Muscle of leg (tissue), 16 donors: ENCODE measurements at places on chromosomes 16 and 17. TPM values are rescaled to one million over a fixed set of nuclear protein-coding genes. Genes with fewer than 3 reads are reported as not detected.

DNA sequence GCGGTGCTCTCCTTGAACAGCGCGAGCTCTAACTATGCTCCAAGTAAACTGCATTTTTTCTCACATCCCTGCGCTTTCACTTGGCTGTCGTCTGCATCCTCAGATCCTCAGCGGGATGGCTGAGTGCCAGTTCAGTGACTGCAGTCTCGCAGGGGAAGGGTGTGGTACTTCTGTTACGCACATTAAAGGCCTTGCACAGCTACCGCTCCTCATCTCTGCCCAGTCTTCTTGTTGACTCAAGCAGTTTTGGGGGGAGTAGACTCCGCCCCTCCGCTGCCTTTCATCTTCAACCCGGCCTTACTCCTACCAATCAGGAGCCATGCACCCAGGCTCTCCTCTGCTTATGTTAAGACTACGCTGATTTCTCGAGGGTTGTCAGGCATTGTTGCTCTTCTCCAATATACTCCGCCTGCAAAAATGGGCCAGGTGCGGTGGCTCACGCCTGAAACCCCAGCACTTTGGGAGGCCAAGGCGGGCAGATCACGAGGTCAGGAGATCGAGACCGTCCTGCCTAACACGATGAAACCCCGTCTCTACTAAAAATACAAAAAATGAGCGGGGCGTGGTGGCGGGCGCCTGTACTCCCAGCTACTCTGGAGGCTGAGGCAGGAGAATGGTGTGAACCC lies 10.0 kb downstream of the ATP5PD start:
- peak; percentile 90 for DNase-seq

GRCh38 chr17:11082559-11082958 lies 158.5 kb upstream of the SHISA6 start:
- DNase-seq = no peak

DNA sequence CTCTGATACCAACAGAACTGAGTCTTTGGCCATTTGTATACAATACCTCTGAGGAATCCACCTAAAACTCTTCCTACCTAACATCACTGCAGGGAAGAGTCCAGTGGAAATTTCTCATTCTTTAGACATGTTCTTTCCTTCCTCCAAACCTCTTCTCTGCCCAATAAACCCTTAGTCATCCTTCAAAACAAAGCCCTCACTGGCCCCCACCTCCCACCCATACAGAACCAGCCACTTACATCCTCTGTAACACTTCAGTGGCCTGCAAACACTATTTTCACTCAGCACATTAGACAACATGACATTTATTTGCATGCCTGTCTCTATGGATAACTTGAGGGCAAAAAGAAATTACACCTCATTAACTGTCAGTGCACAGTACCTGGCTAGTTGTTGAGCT lies 200.3 kb upstream of the NOG start:
- DNase-seq = no peak

DNA sequence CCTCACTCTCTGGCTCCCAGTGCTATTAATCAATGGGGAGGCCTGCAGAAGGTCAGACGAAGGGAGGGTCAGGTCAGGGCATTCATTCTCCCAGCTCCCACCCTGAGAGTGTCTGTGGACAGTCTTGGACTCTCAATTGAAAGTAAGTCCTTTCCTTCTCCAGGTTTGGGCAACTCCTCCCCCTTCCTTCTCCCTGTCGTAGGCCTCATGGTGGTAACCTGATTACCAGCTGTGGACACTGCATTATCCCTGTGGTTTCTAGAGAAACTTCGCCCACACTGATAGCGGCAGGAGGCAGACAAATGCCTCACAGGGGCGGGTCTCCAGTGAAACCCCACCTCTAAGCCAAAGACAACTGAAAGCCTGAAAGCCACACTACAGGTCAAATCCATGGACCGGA lies 57.7 kb upstream of the SLC25A19 start:
- no peak for DNase-seq

The TIMP2 gene
- 94.8 TPM for total RNA-seq

GRCh38 chr16:71671165-71671564 lies 45.2 kb downstream of the MARVELD3 start:
- no peak for DNase-seq

The HSD11B2 gene
- total RNA-seq = 5.3 TPM

- no peak for DNase-seq
Measured at GRCh38 chr17:48505788-48506187, 25.0 kb downstream of the HOXB1 start.

- peak; percentile 36 for DNase-seq
Measured at GRCh38 chr16:4052801-4053293, 63.4 kb downstream of the ADCY9 start.

DNA sequence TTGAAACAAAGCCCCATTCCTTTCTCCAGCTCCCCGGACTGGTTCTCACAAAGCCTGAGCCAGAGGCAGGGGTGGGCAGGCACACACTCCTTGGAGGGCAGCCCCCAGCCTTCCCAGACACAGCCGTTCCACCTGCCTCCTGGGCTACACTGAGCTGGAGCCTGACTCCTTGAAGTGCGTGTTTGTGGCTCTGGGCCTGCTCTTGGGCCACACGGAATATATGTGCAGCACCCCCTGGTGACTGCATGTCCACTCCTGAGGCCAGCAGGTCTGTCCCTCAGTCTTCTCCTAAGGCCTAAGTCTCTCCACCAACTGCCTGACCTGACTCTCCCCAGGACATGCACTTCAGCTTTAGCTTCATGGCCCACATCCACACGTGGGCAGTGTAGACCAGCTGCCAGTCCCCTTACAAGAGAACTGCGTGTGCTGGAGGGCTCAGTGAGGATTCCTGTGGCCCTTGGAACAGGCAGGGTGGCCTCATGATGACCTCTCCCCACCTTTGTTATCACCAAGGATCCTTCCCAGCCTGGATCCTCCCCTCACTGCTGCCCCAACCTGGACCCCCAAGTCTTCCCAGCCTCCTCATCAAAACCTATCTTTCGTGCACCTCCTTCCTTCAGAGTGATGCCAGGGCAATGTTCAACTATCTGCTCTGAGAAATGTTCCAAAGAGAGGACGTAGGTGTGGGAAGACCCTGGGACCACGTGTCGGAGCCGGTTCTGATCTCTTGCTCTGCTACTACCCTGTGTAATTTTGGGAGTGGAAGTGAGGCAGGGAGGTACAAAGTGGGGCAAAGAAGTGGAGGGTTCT lies 12.4 kb upstream of the SLC6A2 start:
- no peak for DNase-seq

GRCh38 chr17:43999024-43999423 lies 5.4 kb upstream of the NAGS start:
- DNase-seq = no peak

DNA sequence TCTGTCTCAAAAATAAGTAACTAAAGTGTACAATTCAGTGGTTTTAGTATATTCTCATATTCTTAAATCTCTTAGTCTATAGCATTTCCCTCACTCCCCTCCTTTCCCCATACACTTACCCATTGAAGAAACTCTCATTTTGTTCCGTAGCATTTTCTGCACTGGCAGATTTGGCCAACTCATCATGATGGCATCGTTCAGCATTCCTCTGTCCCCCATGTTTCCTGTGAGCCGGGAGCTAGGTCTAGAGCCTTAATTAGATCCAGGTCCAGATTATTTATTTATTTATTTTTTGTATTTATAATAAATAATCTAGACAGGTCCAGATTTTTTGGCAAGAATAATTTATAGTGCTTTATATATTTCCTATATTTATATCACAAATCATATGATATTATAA lies 31.0 kb downstream of the HEATR3 start:
- no peak for DNase-seq

DNA sequence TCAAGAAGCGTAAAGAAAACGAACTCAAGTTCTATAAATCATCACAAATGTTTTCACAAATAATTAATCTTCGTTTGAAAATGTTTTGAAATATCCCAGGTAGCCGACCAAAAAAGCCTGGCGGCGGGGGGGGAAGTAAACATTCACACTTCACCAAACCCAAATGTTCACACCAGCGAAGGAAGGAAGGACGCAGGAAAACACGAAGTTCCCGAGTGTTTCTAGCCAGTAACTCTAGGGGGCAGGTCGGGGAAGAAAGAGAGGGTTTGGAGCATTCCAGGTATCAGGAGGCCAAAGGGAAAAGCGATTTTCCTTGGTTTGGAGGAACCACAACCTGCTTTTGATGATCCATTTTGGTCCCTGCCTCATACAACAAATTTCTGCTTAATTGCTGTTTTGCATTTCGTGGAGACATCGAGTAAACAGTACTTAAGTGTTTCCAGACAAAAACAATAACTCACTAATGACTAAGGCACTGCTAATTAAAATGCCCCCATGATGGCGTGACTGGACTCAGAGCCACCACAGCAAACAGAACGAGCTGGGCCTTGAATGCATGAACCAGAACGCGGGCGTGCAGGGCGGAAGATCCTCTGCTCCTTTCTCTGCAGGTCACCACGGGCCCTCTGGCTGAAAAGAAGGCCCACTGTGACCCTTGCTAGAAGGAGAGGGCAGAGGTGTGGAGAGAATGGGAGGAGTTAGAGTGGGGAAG lies 16.6 kb downstream of the ZFHX3 start:
- no peak for DNase-seq

GRCh38 chr17:80137131-80137530 lies 9.8 kb downstream of the EIF4A3 start:
- DNase-seq = no peak

DNA sequence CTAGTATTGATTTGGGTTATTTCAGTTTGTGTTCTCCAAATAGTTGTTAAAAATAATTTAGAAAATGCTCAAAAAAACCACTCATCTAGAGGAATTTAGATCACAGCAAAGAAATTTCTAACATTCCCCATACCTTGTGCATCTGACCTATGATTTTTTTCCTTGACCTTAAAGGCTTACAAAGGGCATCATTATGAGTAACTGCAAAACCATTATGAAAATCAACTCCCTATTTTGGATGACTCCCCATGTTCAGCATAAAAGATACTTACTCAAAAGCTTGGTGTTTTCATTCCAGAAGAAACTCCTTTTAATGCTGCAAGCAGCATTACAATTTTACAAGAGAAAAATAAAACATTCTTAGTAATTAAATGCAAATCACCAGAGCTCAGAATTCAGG lies 83.2 kb downstream of the GRIN2A start:
- no peak for DNase-seq

- DNase-seq = no peak
Measured at GRCh38 chr16:87821376-87822107, 47.8 kb downstream of the SLC7A5 start.

DNA sequence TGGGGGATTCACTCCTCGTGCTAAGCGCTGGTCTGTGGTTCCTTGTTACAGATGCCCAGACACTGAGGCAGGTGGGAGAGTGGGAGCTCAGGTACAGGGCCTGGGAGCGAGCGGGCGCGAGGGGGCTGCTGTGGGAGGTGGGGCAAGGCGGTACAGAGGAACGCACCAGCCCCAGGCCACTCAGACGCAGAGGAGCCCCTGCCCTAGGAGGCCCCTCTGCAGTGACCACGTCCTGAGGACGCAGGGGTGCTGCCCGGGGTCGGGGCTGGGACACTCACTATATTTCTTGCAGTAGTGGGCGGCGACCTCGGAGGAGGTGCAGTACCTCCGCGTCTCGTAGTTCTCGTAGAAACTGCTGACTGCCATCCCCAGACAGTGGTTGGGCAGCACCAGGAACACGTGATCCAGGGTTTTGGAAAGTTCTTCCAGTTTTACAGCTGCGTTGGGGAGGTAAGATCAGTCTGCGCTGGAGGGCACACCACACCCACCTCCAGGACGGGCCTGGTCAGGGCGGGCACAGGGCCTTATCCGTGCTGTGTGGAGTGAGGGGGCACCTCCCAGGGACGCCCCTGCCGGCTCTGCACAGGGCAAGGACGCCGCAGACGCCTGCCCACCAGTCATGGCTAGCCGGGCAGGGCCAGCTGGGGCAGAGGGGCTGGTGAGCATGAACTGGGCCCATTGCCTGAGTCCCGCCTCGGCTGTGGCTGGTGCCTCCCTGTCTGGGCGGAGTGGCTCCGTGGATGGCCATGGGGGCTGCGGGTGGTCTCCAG lies 16.3 kb upstream of the RNPS1 start:
- DNase-seq = no peak

DNA sequence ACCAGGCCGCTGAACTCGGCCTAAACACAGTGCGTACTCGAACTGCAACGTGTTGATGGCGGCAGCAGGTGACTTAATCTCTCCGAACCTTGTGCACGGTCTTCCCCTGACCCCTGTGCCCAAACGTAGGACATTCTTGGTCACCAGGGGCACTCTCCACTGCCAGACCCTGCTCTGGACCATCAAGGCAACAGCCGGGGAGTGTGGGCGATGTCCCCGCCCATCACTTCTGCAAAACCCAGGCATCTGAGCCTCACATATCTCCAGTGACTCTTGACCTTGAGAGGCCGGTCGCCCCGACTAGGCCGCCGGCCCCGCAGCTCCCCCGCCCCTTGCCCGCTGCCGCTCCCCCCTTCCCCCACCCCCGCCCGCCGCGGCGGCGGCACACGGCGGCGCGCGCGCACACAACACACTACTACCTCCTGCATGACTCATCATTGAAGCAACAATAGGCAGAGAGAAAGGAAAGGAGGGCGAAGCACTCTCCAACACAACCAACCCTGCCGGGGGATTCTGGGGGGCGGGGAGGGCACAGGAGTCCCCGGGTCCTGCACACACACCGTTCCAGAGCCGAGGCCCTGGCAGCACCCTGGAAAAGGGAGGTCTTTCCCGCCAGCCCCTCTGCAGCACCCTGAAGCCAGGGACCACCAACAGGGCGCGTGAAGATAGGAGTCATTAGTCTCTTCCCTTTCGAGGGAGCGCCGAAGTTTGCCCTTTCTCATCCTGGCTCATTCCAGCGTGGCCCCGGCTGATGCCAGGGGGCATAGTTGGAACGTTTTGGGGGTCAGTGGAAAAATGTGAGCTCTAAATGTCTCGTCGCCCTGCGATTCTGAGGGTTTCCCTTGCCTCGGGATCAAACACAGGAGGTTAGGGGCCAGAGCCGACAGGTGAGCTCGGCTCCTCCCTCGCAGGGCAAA lies 1.9 kb downstream of the MNT start:
- peak; percentile 81 for DNase-seq

- DNase-seq = no peak
Measured at GRCh38 chr17:17051380-17051779, 9.1 kb downstream of the MPRIP start.
